ENCODE measurements at places on chromosomes 7 and 10.

GRCh38 chr7:12328888-12329770, 74.5 kb downstream of the VWDE start:
- DNase-seq: no peak

- DNase-seq: no peak
Observed at GRCh38 chr10:77601488-77601887, 36.1 kb downstream of the KCNMA1 start.

DNA sequence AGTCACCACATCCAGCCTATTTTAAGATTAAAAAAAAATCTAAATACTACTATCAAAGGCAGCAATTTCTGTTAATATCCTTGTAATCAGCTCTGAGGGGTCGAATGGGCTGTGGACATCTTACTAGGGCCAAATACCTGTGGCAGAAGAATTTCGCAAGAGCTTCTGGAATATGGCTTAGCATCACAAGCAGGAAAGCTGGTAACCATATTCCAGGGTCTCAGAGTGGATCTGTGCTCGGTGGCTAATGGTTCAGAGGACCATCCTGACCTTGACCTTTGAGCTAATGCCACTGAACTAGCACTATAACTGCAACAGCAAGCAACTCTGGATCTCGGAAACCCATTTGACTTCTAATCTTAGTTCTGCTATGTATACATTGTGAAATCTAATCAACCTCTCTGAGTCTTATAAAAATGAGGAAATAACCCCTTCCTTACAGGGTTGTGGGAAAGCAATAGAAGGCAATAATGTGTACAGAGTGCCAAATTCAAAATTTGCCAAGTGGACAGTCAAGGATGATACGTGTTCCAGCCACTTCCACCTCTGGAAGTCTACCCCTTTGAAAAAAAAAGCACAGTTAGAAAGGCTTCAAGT, 65.5 kb downstream of the CYP26A1 start:
- no peak for DNase-seq

DNA sequence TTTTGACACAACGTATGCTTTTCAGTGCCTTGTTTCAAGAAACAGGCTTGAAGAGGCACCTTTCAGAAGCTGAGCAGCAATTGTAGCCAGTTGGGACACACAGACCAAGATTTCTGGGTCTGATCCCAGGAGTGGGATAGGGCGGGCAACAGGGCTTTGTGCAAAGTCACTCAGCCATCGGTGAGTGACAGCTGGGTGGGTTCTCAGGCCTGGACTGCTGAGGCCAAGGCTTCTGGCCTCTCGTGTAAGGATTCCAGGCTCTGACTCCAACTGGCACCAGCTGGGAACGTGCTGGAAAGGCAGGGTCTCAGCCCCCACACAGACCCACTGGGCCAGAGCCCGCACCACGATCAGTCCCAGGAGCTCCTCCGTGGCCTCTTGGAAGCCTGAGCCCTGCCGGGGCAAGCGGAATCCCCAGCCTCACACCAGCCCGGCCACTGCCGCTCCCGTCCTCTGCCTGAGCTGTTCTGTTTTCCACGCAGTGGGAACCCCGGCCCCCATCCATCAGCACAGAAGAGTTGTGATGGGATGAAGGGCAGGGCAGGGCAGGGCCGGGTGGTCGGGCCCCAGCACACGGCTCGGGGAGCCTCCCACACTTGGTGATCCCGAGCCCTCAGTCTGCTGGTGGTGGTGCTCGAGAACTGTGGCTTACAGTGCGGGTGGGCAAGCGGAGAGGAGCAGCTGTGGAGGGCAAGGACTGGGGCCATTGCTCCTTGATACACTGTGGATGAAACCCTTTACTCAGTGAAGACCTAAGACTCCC, 46.8 kb downstream of the VIPR2 start:
- no peak for DNase-seq

GRCh38 chr7:23380556-23380955, 81.4 kb downstream of the MALSU1 start:
- DNase-seq: no peak

GRCh38 chr10:24292304-24293293, 83.7 kb downstream of the KIAA1217 start:
- no peak for DNase-seq

DNA sequence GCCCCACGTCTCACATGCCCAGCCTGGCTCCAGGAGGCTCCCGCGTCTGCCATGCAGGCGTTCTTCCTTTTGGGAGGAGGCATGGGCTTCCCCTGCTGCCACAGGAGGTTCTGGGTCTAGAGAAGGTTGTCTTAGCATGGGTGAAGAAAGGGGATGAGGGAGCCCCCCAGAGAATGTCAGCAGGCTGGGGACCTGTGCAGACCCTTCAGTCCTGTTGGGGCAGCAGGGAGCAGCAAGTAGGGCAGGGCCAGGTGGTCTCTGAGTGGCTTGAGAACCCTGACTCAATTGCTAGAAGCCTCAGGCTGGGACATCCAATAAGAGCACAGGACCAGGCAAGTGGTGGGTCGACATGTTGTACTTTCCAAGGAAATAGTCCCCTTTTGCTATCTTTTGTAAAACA, 34.4 kb upstream of the ADCYAP1R1 start:
- DNase-seq: no peak
